ENCODE measurements at places on chromosomes 2 and 18.

DNA sequence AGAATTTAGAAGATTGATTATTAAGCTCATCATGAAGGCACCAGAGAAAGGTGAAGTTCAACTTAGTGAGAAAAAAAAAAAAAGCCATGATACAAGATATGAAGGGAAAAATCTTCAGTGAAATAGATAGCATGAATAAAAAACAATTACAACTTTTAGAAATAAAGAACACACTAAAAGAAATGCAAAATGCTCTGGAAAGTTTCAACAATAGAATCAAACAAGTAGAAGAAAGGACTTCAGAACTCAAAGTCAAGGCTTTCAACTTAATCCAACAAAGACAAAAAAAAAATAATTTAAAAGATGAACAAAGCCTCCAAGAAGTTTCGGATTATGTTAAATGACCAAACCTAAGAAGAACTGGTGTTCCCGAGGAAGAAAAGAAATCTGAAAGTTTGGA lies 105.5 kb downstream of the GRB14 start:
- no peak for DNase-seq

- DNase-seq: no peak
These were observed 19.0 kb downstream of the KRCC1 start for GRCh38 chr2:88036606-88037005.

- no peak for DNase-seq
These were observed 325.0 kb upstream of the PKDCC start for GRCh38 chr2:41722668-41723369.

DNA sequence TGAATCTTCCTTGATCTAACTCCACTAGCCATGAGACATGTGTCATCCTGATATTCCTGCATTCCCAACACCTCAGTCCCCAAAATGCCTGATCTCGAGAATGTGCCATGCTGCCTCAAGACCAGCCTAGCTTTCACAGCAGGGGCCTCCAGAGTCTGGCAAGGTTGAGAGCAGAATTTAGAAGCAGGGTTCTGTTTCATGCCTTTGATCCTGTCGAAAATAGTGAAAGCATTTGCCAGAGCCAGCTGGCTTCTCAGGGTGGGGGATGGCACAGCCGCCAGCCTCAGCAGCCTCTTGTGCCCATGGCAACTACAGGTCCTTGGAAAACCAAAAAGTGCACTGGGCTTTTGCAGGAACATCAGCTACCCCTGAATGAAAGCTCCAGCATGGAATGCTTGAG lies 143.5 kb downstream of the RTN4 start:
- DNase-seq: no peak

DNA sequence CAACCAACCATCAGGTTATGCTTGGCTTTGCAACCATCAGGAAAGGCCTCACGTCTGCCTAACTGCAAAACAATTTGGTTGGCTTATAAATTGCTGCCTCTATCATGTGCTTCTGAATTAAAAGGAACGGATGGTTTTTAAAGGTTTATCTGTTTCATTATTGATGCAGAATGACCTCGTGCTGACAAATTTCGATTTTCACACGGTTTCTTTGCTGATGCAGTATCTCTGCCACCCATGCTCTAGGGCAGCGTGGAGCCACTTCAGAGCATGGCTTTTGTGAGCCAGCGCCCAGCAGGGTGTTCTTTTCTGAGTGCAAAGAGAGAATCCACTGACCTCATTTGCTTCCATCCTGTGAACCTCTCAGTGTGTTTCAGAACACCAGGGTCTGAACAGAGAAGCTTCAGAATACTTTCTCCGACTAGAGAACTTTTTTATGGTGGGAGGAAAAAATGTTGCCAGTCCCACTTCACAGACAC lies 143.1 kb upstream of the L3MBTL4 start:
- no peak for DNase-seq

GRCh38 chr2:121253674-121254240 lies 31.2 kb downstream of the TFCP2L1 start:
- no peak for DNase-seq

- DNase-seq: no peak
These were observed 164.2 kb upstream of the KLHL14 start for GRCh38 chr18:32937066-32937465.

DNA sequence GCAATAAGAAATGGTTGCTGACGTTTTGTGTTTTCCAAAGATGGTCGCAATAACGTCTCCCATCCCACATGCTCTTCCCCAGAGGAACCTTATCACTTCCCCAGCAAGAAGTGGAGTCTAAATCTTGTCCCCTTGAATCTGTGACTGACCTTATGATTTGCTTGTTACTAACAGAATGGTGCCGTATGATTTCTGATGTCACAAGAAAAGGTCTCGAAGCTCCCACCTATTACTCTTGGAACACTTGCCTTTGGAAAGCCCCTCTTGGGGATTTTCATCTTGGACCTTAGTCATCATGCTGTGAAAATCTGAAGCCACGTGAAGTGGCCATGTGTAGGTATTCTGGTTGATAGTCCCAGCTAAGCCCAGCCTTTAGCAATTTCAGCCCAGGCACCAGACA lies 86.2 kb upstream of the GLS start:
- DNase-seq: no peak

DNA sequence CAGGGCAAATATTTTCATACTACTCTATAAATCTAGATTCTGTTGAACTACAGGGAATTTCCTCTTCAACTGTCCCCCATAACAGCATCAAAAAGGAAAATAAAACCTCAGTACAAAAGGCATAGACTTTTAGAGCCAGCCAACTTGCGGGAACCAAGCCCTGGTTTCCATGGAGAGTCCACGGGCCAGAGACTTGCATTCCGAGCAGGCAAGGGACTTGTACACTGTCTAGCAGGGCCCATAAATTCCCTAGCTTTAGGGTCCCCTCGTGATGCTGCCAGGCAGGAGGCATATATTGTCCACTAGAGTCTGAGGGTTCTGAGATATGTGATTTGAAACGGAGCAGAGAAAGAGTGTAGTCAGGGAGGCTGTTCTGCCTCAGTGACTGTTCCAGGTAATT lies 153.1 kb upstream of the SLC14A2 start:
- no peak for DNase-seq

DNA sequence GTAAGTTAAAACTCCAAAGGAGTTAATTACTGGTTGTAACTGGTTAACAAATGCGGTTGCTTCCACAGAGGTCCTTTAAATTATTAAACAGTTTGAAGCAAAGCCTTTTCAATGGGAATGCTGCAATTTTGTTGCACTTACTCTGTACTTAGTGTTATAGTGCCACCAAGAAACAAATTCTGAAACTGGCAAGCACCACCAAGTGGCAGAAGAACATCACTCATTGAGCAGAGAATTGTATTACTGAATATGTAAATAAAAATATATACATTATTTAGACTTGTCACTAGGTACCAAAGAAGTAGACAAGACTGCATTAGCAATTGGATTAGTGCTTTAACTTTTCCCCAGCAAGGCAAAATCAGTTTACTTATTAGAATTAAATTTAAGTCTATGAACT lies 2.6 kb upstream of the TMEFF2 start:
- no peak for DNase-seq

- no peak for DNase-seq
These were observed 48.4 kb downstream of the TMEM17 start for GRCh38 chr2:62457556-62457955.

DNA sequence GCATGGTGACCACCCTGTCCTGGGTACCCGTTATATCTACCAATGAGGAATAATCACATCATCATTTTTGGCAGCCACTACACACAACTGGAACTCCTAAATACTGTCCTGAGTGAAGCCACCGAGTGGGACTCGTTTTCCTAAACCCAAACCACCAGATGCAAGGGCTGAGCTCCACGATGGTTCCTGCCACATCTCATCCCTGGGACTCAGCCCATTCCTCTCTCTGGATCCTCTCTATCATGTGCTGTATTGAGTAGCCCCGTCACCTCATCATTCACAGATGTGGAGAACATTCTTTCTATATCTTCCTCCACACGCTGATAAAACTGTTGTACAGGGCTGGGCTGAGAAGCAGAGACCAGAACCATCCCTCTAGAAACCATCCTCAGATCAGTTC lies 79.4 kb upstream of the SMAD7 start:
- no peak for DNase-seq

DNA sequence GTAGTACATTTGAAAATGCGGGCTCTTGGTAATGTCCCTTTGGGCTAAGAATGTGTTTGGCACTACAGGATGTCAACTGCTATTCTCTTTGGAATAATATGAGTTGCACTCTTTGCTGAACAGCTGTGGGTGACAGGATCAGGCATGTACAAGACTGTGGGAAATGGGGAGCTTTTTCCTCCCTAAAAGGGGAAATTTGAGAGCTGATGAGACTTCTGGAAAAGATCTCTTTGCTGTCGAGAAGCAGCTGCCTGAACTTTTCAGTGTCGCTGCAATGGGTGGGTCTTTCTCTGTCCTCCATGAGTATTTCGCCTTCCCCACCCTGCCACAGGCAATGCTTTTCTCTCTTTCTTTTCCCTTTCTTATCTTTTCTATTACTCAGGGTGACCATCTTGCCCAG lies 762.2 kb upstream of the GCFC2 start:
- DNase-seq: no peak

GRCh38 chr2:96264656-96265348 lies 995 bp downstream of the TMEM127 start:
- DNase-seq: no peak

- DNase-seq: no peak
These were observed 362.3 kb downstream of the MYCN start for GRCh38 chr2:16302431-16303272.

Measured in fibroblast of skin of left quadriceps (primary cell).